Pancreas (tissue), 10 donors: ENCODE measurements at places on chromosomes 7 and 10. TPM values are rescaled to one million over a fixed set of nuclear protein-coding genes. Genes with fewer than 3 reads are reported as not detected.
A peak's percentile ranks its signal among the peaks of the same experiment; 100 is the strongest.

GRCh38 chr10:99427566-99428190 is 2.7 kb downstream of the GOT1 start:
- no peaks in the 10 kb centered on the region for H3K36me3 ChIP-seq
- DNase-seq: no peak
- H3K27ac ChIP-seq: no peak overlapping the region

DNA sequence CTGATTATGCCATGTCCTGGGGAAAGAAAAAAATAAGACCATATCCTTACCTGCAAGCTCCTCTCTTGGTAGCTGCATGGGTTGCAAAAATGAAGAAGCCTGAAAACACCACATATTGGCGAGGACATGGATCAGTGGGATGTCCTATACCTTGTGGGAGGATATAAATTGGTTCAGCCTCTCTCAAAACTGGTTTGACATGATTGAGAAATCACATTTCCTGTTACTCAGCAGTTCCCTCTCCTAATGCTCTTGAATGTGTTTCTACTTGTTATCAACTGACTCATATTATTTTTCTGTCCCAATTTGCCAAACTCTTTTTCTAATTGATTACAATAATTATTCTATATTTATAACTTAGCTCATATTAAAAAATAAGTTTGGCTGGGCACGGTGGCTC is 380.2 kb downstream of the EXOC4 start:
- no peak overlapping the region for H3K4me3 ChIP-seq
- H3K27ac ChIP-seq: no peak overlapping the region
- H3K27me3 ChIP-seq: no peaks in the 10 kb centered on the region
- no peaks in the 10 kb centered on the region for H3K36me3 ChIP-seq
- DNase-seq: no peak

GRCh38 chr10:26334232-26334931 is 103.8 kb upstream of the APBB1IP start:
- no peak overlapping the region for H3K4me3 ChIP-seq
- no peaks in the 10 kb centered on the region for H3K4me1 ChIP-seq
- no peak for DNase-seq
- H3K27me3 ChIP-seq: no peaks in the 10 kb centered on the region

DNA sequence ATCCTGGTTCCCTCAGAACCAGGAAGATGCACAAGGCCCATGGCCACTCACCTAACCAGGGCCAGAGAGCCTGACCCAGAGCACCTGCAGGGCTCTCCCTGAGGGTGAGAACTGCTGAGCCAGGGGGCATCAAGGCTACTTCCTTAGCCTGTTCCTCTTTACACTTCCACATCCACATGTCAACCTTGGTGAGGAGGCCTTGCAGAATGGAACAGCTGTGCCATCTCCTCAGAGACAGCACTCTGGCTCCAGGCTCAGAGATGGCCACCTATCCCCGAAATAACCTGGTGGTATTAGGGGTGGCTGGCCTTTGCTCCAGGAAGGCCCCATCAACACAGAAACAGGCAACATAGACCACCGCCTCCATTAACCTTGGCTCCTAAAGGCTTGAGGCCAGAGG is 473.0 kb downstream of the RPS24 start:
- no peak for DNase-seq
- H3K27ac ChIP-seq: no peak overlapping the region
- H3K4me3 ChIP-seq: no peak overlapping the region
- no peaks in the 10 kb centered on the region for H3K27me3 ChIP-seq
- H3K4me1 ChIP-seq: no peaks in the 10 kb centered on the region
- H3K36me3 ChIP-seq: no peaks in the 10 kb centered on the region

Gene METTL27
- total RNA-seq: 3.6 TPM

Gene CUTC
- 9.3 TPM for total RNA-seq

Gene ZNF736
- 8.7 TPM for total RNA-seq

Gene TRIM50
- total RNA-seq: 10.7 TPM

Gene HOXA7
- total RNA-seq: 0.06 TPM

DNA sequence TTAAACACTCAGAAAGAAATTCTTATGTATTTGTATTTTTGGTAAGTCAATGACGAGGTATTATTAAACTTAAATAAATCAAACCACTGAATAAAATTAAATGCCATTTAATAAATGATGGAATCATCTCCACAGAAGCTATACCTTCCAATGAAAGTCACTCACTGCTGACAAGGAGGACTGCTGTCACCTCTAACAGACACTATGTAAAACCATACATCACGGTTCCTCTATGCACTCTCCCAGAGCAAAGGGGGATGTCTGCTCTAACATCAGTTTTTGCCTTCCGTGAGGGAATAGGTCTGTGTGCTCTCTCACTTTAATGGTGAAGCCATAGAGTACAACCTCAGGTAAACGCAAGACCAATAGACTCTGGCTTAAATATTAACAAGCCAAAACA is 99.7 kb upstream of the DDC start:
- no peak overlapping the region for H3K27ac ChIP-seq
- DNase-seq: no peak
- H3K36me3 ChIP-seq: no peaks in the 10 kb centered on the region
- no peak overlapping the region for H3K4me3 ChIP-seq
- peaks cover 40% of the 10 kb centered on the region for H3K4me1 ChIP-seq

- H3K4me3 ChIP-seq: no peak overlapping the region
- no peaks in the 10 kb centered on the region for H3K36me3 ChIP-seq
- no peak overlapping the region for H3K27ac ChIP-seq
Observed at GRCh38 chr7:22559829-22560489, 60.0 kb upstream of the STEAP1B start.

- no peak for DNase-seq
- no peaks in the 10 kb centered on the region for H3K36me3 ChIP-seq
- no peak overlapping the region for H3K4me3 ChIP-seq
- H3K27me3 ChIP-seq: no peaks in the 10 kb centered on the region
Observed at GRCh38 chr10:55233090-55233489, 432.1 kb upstream of the PCDH15 start.

Gene FAM25A
- total RNA-seq: not detected

DNA sequence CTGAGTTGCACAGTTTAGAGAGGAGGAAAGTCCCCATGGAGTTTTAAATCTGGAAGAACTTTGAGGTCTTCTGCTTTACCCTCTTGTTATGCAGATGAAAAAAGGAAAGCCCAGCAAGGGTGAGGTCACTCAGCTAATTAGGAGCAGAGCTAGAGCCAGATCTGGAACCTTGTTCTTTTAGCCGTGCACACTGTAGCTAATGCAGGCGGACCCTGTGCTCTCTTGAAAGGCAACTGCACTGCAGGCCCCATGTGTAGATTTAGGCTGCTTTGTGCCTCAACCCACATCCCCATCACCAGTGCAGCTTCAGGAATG is 63.4 kb downstream of the SYPL1 start:
- no peaks in the 10 kb centered on the region for H3K27me3 ChIP-seq
- no peaks in the 10 kb centered on the region for H3K4me1 ChIP-seq

Gene LIPN
- not detected for total RNA-seq

Gene NEBL
- total RNA-seq: 17.1 TPM

Gene KCNMA1
- total RNA-seq: 5.9 TPM

- peak overlapping the region; percentile 59 for H3K4me3 ChIP-seq
- peaks cover 5% of the 10 kb centered on the region for H3K4me1 ChIP-seq
- DNase-seq: peak; percentile 71
- no peak overlapping the region for H3K27ac ChIP-seq
Observed at GRCh38 chr10:30783939-30784501, 154.5 kb upstream of the LYZL2 start.

DNA sequence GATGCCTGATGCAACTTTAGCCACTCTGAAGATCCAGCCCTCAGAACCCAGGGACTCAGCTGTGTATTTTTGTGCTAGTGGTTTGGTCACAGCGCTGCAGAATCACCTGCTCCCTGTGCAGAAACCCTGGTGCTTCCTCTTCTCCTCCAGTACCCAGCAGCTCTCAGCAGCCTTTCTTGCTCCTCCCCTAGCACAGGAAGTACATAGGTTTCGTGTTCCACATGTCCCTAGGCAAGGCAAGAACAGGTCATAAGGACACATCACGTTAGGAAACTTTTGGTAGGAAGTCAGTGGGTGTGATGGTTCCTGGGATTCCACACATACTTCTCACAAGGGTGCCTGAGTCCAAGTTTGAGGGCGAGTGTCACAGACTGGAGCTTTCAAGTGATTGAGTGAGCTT is 167.9 kb upstream of the PRSS1 start:
- H3K36me3 ChIP-seq: no peaks in the 10 kb centered on the region
- H3K27ac ChIP-seq: no peak overlapping the region
- H3K27me3 ChIP-seq: no peaks in the 10 kb centered on the region
- H3K4me1 ChIP-seq: no peaks in the 10 kb centered on the region
- no peak overlapping the region for H3K4me3 ChIP-seq
- DNase-seq: no peak

Gene EPHB6
- total RNA-seq: 27.2 TPM

Gene ACSM6
- total RNA-seq: 4.3 TPM

DNA sequence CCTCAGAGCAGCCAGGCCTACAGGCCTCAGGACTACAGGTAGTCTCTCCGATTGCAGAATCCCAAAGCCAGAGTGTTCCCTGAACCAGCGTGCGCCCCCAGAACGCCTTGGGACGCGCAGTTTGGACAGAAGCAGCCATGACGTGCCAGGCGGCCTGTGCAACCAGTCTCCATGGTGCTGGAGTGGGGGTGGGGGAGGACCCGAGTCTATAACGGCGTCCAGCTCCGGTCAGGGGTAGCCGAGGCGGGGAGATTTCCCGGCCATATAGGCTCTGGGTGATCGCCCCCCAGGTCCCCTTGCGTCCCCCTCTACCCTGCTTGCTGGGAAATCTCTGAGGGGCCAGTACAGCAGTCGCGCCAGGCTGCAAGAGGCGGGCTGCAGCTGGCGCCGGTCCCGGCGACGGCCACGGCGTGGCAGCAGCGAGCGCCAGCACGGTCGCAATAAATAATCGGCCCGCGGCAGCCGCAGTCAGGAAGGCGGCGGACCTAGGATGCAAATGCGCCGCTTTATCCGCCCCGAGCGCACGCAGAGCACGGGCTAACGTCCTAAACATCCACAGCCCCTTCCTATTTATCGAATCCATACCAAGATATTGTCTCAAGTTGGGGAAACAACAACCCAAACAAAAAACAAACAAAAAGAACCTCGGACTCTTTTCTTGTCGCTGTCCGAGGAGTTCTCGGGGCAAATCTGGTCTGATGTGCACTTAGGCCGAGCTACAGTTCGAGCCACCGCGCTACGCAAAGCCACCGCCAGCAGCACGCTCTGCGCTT is 1.6 kb downstream of the HOXA3 start:
- H3K27ac ChIP-seq: no peak overlapping the region
- no peaks in the 10 kb centered on the region for H3K4me1 ChIP-seq
- peak; percentile 68 for DNase-seq
- no peak overlapping the region for H3K4me3 ChIP-seq
- peaks cover 41% of the 10 kb centered on the region for H3K27me3 ChIP-seq

DNA sequence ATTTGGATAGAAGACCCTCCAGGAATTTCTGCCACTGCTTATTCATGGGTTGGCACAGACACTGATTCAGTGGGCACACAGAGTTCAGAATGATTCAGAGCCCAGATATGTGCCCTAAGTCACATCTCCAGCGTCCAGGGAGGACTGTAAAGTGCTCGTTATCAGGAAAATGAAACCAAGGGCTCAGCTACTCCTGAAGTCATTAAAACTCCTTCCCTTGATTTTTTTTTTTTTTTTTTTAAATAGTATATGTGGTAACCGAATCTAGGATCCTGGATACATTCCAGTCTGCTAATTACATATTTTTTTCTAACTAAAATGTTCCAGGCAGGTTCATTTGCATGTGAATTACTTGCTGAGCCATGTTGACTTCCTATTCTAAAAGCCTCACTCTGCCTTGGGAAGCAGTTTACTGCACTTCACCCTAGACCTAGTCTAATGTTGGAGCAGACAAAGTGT is 34.7 kb downstream of the MET start:
- H3K36me3 ChIP-seq: no peaks in the 10 kb centered on the region
- H3K4me1 ChIP-seq: peaks cover 32% of the 10 kb centered on the region
- H3K27me3 ChIP-seq: no peaks in the 10 kb centered on the region
- no peak overlapping the region for H3K27ac ChIP-seq

DNA sequence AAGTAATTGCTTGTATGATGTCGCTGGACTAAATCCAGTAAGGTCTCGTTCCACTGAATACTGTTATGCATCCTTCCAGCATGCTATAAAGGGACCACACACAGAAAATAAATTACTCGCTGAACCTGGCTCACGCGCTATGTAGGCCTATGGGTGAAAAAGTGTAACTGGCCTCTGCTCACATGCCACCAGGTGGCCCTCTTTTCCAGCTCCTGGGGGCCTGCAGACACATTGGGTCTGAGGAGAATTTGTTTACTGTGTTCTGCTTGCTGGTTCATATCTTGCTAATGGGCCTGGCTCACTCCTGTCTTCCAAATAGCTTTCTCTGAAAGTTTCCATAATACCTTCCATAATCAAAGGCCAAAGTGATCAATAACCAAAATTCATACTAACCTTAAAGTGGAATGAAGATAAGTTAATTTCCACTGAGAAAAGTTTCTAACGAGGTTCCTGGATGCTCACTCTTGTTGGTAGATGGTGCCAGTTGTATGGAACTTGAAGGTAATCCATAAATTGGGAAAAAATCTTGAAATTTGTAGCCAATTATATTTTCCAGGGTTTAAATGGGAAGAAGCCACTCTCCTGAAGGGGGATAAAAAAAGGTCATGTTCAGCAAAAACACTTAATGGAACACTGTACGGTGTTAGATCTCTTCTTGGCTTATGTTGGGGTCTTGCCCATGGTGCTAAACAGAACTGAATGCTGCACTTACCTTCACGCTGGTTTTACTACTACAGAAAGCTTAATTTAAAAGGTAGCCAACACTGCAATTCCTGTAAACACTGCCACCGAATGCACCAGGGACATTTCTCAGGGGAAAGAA is 27.0 kb upstream of the ZPBP start:
- H3K4me1 ChIP-seq: no peaks in the 10 kb centered on the region
- DNase-seq: no peak
- no peak overlapping the region for H3K27ac ChIP-seq
- H3K27me3 ChIP-seq: no peaks in the 10 kb centered on the region
- no peak overlapping the region for H3K4me3 ChIP-seq

GRCh38 chr10:133260895-133261725 is 15.6 kb downstream of the ADAM8 start:
- peak overlapping the region; percentile 88 for H3K27ac ChIP-seq
- H3K4me1 ChIP-seq: peaks cover 12% of the 10 kb centered on the region
- H3K36me3 ChIP-seq: no peaks in the 10 kb centered on the region
- H3K27me3 ChIP-seq: no peaks in the 10 kb centered on the region
- peak; percentile 54 for DNase-seq

- H3K36me3 ChIP-seq: no peaks in the 10 kb centered on the region
- H3K4me1 ChIP-seq: peaks cover 3% of the 10 kb centered on the region
- H3K4me3 ChIP-seq: no peak overlapping the region
- no peak for DNase-seq
Observed at GRCh38 chr10:88466786-88467185, 116.3 kb downstream of the RNLS start.

Gene STAMBPL1
- 3.5 TPM for total RNA-seq

GRCh38 chr10:78443900-78444571 is 410.4 kb downstream of the RPS24 start:
- no peak overlapping the region for H3K27ac ChIP-seq
- H3K4me1 ChIP-seq: peaks cover 8% of the 10 kb centered on the region
- no peak for DNase-seq
- no peaks in the 10 kb centered on the region for H3K36me3 ChIP-seq
- H3K4me3 ChIP-seq: no peak overlapping the region

DNA sequence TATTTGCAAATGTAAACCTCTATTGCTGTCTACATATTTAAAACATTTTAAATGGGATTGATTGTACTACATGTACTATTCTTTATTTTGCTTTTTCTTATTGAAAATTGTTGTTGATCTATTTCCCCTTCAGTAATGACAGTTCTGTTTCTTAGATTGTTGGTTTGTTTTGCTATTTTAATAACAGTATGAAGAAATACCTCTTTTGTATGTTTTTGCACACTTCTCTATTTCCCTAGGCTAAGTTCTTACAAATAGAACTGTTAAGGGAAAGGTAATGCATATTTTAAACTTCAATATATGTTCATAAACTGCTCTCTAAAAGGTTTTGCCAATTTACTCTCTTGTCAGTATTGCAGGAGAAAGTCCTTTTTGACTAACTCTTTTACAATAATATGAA is 195.0 kb upstream of the PRPS1L1 start:
- no peaks in the 10 kb centered on the region for H3K36me3 ChIP-seq
- H3K27ac ChIP-seq: no peak overlapping the region
- no peak for DNase-seq
- H3K27me3 ChIP-seq: no peaks in the 10 kb centered on the region
- no peak overlapping the region for H3K4me3 ChIP-seq
